Stimulated activated CD8-positive, alpha-beta memory T cell treated with anti-CD3 and anti-CD28 coated beads, Interleukin-4, amount 100 ng/mL, for 24 hours (primary cell): ENCODE measurements at places on chromosomes 12 and 14.

- no peak for DNase-seq
Observed at GRCh38 chr14:77910506-77910905, 110.6 kb downstream of the ADCK1 start.

- no peak for DNase-seq
Observed at GRCh38 chr12:98446060-98446459, 69.3 kb upstream of the TMPO start.

- no peak for DNase-seq
Observed at GRCh38 chr12:95663525-95663924, 112.2 kb upstream of the USP44 start.

DNA sequence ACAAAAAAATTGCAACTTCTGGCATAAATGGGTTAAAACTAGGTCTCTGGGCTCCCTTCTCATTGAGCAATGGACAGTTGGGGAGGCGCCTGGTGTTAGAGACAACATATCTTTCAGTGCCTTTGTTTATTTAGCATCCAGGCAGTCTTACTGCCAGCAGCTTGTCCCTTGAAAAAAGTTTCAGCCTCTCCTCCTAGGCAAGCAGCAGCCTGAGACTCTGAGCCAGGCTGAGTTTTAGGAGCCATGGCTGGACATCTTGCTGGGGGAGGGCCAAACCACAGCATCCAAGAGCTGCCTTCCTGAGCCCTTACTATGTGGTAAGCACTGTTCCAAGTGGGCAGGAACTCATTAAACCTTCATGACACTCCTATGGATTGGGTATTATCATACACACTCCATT lies 10.1 kb upstream of the JDP2 start:
- no peak for DNase-seq

DNA sequence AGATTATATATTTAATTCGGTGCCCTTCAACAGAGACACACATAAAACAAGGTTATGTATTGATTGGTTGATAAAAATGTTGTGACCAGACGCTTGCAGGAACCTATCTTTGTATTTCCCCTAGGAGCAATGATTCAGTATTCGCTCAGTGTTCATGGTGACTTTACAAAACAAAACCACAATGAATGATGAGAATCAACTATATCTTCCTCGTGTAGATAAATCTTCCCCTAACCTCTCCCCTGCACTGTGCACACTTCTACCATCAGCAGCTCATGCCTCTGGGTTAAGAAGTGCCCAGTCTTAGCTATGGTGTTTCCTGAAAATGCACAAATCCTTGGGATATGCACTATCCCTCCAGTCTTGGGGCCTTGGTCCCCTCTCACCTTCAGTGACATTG lies 16.3 kb downstream of the RIN3 start:
- no peak for DNase-seq

DNA sequence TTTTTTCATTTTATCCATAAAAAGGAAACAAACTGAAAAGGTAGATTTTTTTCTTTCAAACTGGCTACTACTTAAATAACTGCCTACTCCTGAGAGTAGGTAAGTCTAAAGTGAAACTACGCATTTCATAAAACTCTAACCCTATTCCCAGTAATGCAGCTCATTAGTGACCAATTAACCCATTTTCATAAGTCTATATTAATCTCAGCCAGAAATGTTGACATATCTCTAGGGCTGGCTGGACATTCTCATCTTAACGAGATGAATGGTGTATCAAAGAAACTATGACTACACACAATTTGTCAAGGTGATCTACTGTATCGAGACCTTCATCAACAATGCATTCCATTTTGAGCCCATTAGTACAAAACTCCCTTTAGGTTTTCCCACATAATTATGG lies 57.2 kb downstream of the EPS8 start:
- no peak for DNase-seq

DNA sequence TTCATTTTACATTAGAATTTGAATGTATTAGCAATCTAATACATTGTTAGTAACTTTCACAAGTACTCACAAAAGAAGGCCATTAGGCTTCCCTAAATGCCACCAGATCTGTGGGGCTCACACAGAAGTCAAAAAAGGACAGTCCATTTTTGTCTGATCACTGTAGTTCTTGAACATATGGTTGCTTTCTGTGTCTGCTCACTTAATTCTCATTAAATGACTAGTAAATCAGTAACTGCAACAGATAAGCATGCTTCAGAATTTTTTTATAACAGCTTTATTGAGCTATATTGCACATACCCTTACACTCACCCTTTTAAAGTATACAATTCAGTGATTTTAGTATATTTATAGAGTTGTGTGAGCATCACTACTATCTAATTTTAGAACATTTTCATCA lies 71.4 kb downstream of the DENND5B start:
- DNase-seq = no peak

DNA sequence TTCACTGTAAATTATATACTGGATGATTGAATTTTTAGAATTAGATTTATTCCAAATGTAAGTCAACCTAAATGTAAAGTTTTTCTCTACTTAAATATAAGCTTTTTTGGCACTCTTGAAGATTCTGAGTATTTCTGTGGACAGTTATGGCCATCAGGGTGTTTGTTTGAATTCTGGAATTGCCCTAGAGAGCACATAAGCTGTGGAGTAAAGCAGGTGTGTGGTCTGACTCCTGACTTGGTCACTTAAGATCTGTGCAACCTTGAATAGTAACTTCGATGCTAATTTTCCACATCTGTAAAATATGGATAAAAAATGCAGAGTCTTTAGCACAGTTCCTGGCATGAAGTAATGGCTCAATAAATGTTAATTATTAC lies 64.4 kb downstream of the FUT8 start:
- no peak for DNase-seq

DNA sequence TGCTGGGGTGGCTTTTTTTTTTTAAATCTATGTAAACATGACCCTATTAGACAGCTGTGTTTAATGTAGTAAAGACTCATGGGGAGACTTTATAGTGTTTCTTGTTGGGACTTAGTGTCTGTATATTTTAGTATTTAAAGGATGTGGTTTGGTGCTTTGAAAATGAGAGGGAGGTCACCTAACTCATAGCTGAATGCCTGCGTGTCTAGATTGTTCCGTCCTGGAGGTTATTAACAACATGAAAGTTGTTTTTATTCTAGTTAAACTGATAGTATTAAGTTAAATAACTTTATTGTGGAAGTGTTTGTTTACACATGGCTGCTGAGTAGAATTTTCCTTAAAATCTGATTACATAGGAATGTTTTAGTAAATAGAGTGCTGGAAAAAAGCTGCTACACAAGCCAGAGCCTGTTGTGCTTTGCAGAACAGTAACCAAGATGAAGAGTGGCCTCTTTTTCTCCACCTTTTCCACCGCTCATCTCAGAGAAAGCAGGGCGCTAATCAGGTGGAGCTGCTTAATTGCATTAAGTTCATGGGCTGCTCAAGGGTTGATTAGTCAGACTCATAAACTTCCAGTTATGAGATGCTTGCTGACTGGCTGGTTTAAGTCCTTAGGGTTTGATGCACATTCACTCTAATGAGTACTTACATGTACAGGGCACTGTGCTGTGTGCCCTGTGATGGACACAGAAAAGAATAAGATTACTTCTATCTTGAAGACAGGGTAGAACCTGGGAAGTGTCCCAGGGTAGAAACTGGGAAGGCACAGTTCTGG lies 62.7 kb downstream of the FBXO34 start:
- no peak for DNase-seq

- DNase-seq = no peak
Observed at GRCh38 chr12:6228535-6229223, 28.5 kb downstream of the CD9 start.

GRCh38 chr12:89949457-89950195 lies 241.0 kb upstream of the ATP2B1 start:
- no peak for DNase-seq

DNA sequence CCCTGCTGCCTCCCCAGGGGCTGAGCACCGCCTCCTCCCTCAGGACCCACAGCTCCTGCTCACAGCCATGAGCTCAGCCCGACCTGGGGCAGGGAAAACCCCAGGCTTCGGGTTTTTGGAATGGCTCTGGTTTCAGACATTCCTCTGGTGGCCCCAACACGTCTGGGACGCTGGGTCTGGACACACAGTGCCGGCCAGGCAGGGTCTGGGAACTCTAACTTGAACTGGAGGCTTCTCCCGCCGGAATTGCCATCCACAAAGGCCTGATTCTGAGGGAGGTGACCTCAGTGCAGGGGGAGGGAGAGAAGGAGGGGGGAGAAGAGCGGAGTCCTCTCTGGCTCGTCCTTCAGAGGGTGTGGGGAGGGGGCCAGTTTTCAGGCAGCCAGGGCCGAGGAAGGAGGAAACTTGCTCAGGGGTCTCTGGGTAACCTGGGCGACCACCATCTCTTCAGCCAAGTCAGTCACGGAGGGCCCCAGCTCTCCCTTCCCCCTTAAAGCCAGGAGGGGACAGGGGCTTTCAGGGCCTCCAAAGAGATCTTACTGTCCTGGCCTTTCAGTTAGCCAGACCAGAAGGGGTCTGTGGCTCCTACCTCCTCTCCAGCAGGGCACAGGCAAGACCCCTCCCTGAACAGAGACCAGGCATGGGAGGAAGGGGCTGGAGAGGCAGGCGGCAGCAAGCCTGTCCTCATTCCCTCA lies 19.4 kb downstream of the NCKAP5L start:
- DNase-seq = no peak

DNA sequence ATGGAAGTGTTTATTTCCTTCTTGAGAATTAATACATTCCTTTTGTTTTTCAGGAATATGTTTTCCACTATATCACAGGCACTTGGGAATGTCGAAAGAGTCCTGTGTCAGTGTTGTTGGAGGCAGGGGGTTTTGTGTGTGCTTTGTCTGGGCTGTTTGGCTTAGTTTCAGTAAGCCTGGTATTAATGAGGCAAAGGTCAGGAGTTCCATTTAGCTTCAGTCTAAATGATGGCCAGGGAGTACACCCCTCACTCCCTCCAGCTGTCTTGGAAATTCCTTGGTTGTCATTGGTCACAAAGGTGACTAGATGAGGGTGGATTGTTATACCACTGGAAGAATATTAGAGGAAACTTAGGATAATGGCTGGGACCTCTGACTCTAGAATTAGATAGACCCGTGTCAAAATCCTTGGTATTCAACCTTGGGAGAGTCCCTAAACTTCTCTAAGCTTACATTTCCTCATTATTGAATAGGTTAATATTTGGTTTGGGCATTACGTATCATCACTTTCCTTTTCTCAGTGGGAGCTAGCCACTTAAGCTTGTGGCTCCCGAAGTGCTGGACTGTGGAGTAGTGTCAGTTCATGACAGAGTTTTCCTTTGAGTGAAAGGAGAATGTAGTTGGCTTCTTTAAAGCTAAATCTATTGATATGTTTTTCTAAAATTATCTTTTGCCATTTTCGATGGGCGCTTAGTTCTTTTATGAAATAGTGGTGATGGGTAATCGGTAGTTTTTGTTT lies 5.2 kb downstream of the FRS2 start:
- no peak for DNase-seq

- no peak for DNase-seq
Observed at GRCh38 chr14:93891756-93892504, 35.2 kb upstream of the FAM181A start.

DNA sequence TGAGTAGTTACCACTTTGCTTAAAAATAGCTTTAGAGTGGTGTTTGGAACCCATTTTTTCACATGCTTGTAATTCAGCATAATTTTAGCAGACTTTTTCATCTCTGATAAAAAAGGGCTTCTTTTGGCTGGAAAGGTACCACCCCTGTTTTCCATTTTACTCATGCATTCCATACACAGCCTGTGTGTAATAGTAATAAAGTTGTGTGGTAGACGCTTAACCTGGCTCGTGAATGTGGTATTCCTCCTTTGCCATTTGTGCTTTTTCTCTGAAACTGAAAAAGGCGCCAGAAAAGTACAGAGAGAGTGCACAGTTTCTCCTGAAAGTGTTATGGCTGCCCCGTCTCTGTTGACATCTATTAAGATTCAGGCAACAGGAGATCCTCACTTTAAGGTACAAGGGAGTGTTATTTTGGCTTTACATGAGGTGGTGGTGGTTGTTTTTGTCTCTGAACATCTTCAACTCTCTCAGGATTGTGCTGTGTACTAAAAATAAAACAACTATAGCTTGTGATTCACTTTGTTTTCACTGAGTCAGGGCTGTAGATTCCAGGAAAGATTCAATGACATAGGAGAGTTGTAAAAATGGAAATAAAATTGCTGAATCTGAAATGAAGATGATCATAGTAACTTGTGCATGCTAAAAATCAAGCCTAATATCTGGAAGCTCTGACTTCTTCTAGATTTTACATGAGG lies 45.6 kb upstream of the MIS18BP1 start:
- DNase-seq = no peak

GRCh38 chr14:41355866-41356265 lies 250.8 kb upstream of the LRFN5 start:
- no peak for DNase-seq
